ENCODE measurements at places on chromosomes 2 and 18.
A peak's percentile ranks its signal among the peaks of the same experiment; 100 is the strongest.

GRCh38 chr18:13809043-13809430 lies 14.9 kb upstream of the MC5R start:
- no peak for DNase-seq

- DNase-seq: no peak
These were observed 4.6 kb upstream of the D2HGDH start for GRCh38 chr2:241729868-241730267.

DNA sequence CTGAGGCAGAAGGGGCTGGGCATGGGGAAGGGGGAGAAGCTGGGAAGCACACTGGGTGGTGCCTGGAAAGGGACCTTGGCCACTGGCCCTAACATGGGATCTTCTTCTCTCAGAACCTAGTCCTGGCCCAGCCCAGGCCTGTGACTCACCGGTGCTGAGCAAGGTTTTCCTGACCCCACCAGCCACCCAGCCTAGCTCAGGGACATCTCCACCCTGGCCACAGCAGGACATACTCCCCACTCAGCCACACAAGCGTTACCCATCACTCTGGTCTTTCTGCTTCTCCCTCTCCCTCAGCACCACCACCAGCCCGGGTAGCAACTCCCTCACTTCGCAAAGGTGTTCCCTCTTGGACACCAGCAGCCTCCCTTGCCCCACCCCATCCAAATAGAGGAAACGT lies 22.8 kb downstream of the TNS1 start:
- no peak for DNase-seq

GRCh38 chr18:49250816-49251388 lies 209.5 kb downstream of the DYM start:
- no peak for DNase-seq

GRCh38 chr2:230007931-230008707 lies 60.6 kb downstream of the SLC16A14 start:
- DNase-seq: peak; percentile 44

DNA sequence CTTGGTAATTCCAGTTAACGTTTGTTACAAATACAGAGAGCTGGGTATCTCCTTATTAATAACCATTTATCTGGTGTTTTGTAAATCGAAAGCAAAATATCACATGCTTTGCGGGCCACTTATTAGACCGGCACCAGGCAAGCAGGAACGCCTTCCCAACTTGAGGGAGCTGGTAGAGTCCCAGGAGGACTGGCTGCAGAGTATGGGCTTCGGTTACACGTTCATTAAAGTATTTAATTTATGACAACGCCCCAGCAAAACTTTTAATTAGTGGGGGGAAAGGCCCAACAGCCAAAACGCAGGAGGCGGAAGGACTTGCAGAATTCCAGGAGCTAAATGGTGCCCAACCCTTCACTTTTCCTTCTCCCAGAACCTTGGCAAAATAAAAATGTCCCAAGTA lies 3.7 kb downstream of the SMAD7 start:
- DNase-seq: no peak

DNA sequence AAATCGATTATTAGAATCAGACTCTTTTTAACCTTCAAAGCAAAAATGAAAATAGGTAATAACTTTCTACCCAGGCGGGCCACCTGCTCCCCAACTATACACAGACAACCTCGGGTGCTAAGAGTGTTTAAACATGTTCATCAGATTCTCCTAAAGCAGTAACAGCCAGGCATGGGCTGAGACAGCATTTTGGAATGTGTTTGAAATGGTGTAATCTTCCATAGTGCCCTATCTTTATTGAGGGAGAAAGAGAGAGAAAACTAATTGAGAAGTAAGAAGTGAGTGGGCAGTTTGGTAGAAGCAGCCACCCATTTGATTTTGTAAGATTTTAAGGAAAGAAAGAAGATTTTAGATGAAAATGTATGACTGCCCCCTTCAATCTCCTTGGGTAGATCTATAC lies 196.1 kb upstream of the CTAGE1 start:
- no peak for DNase-seq

- no peak for DNase-seq
These were observed 599.3 kb downstream of the ARHGAP15 start for GRCh38 chr2:143728498-143728897.

DNA sequence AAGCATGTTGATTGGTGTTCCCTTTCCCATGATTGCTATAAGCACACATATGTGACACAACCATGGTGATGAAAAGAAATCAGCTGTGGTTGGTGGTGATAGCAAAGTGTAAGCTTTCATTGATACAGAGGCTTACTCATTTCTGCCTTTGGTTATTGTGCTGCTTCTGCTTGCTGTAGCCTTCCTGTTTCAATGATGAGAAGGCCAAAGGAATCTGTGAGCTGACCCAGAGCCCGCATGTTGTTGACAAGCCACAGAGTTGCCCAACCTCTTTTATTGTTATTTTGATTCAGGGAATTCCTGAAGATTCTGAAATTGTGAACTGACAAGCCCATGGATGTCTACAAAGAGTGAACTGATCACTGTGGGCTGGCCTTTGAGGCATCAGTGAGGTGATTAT lies 164.4 kb downstream of the TMEFF2 start:
- no peak for DNase-seq

DNA sequence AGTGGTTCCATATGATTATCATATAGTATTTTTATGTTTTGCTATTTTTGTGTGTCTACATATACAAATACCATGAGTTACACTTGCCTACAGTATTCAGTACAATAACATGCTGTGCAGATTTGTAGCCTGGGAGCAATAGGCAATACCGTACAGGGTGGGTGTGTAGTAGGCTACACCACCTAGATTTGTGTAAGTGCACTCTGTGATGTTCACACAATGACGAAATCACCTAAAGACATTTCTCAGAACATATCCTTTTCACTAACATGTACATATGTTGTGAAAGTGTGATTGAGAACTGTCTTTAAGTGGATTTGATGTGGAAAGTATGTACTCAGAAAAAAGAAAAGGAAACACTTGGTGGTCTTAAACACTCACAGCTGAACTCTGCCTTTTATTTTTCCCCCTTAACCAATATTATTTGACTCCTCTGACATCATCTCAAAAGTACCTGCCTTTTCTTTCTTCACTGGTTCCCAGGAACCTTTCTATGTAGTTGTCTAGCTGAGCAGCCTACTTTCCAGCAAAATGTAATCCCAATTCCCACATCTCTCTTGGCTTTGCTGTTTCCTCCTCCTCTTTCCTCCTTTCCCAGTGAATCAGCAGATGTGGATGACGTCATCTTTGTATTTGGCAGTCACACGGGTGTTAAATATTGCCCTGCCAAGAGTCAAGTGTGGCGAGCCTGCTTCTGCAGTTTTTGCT lies 47.7 kb downstream of the OSBPL6 start:
- DNase-seq: no peak

- no peak for DNase-seq
These were observed 6.4 kb downstream of the TNS1 start for GRCh38 chr2:217996361-217996760.

DNA sequence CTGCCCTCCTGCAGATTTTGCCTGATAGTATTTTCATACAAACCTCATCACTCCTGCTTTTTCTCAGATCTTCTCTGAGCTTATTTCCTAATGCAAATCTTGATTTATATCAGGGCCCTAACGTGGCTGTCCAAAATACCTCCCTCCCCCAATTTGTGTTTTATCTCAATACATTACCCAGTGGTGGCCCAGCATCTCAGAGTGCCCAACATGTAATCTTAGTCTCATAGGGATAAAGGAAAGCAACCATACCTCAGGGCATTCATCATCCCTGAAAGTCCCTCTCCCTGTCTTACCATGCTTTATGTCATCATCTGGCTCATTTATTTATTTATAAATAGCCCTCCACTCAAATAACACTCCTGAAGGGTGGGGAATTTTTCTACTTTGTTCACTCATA lies 135.3 kb downstream of the SLC8A1 start:
- no peak for DNase-seq

DNA sequence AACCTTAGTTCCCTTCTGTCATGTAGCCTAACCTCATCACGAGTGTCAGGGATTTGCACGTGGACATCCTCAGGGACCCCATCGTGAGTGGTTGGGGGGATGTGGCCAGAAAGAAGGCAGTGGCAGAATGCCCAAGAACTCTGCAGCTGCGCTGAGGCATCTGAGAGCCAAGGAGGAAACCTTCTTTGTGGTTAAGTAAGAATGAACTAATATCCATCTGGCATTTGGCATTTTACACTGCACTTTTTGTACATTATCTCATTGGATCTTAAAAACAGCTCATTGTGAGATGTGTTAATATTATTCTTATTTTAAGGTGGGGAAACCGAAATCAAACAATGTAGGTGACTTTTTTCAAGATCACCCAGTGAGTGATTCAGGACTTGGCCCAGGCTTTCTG lies 32.6 kb upstream of the APCDD1 start:
- no peak for DNase-seq

- no peak for DNase-seq
These were observed 16.9 kb upstream of the TUBB6 start for GRCh38 chr18:12291161-12291560.

DNA sequence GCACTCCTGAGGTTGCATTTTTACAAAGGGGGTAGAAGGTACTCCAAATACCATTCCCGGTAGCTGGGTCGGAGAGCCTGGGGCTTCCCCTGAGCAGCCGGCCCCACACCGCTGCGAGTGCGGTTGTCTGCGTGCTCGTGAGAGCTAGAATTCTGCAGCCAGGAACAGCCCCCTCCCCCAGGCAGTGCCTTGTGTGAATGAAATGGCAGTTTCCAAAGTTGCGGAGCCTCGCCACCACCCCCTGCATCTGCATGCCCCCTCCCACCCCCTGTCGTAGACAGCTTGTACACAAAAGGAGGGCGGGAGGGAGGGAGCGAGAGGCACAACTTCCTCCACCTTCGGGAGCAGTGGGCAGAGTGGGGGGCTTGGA lies 1.1 kb downstream of the MYCN start:
- DNase-seq: peak; percentile 74
